ENCODE measurements at places on chromosomes 3 and 15.
A peak's percentile ranks its signal among the peaks of the same experiment; 100 is the strongest.

DNA sequence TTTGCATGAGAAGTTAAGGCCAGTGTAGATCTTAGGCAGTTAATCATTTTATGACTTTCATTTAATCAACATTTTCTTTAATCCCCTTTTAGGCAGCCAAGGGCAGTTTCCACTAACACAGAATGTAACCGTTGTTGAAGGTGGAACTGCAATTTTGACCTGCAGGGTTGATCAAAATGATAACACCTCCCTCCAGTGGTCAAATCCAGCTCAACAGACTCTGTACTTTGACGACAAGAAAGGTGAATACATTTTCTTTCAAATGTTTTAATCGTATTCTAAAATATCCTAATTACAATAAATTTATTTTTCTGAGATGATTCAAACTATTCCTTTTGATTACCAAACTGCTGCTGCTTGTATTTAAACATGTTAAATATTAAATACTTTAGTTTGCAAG, 843.2 kb downstream of the CADM2 start:
- DNase-seq = no peak

DNA sequence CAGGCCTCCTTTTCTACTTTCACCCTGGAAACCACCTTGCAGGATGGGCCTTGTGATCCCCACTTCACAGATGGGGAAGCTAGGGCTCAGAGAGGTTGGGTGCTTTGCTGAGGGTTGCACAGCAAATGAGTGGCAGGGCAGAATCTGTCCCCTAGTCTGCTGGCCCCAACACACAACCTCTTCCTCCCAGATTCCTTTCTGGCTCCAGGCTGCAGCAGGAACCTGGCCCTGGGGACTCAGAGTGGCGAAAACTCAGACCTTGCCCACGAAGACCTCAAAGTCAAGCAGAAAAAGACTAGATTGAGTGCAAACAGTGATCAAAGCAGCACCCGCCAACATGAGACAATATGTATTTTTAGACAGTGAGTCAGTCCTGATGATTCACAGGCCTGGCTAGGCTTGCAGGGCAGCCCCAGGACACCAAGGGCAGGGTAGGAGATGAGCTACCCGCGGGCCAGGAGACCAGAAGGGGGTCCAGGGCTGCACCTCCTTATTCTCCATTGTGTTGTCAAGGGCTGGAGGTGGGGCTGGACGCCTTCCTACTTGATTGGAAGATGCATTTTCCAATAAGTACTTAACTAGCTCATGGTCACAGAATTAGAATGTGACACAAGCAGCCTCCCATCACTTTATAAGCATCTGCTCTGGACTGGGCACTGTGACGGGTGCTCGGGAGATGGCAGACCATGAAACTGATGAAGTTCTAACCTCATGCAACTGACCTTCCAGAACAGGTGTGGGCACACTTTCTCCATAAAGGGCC, 23.9 kb downstream of the GOLGA6L2 start:
- no peak for DNase-seq

DNA sequence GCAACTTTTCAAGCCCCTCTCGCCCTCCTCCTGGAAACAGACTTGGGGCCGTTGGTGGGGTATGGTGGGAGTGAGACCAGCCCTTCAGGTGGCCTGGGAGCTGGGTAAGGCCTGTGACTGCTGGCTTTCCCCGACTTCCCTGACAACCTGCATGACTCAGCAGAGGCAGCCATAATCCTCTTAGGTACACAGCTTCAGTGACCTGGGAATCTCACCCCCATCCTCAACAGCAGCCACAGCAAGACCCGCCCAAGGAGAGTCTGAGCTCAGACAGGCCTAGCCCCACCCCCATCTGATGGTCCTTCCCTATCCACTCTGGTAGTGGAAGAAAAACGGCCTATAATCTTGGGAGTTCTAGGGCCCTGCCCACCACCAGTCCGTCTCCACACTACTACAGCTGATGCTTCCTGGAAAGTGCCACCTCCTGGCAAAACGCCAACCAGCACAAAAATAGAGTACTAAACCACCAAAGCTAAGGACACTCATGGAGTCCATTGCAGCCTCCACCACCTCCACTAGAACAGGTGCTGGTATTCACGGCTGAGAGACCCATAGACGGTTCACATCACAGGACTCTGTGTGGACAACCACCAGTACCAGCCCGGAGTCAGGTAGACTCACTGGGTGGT, 13.1 kb upstream of the SLC27A2 start:
- DNase-seq = no peak

GRCh38 chr3:89841041-89841440, 733.6 kb downstream of the EPHA3 start:
- DNase-seq = no peak

GRCh38 chr3:5294356-5294755, 106.8 kb downstream of the EDEM1 start:
- DNase-seq = no peak

DNA sequence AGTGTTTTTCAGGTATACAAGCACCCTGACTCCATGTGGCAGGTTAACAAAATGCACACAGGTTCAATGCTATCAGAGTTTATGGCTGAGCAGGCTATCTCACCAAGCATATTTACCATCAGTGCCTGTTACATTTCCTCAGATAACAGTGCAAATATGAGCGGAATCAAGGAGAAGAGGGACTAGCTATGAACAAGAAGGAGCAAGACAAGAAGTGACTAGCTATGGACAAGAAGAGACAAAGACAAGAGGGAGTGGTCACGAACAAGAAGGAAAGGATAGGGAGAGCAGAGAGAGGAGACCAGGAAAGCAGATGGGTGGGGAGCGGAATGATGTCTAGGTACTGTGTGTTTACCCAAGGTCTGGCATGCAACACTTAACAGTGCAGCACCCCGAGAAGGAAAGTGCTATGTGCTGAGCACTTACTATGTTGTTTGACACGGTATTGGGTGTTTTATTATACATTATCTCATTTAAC, 8.6 kb downstream of the ILDR1 start:
- DNase-seq = no peak

- DNase-seq = no peak
Observed at GRCh38 chr15:69628256-69629093, 175.9 kb downstream of the RPLP1 start.

DNA sequence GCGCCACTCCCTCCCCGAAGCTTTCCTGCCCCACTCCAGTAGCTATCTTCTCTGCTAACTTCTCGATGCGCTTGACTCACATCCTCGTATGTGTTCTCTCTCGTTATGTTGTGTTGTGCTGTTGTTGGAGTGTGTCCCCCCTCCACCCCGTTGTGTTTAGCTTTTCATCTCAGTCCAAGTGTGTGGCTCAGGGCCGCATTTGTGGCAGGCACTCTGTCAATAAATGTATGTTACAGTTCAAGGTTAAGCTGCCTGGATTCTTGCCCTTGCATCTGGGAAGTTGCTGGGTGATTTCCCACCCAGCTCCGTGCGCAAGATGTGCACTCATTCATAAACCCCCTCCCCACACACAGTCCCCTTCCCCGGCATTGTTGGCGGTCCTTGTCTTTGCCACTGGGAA, 71.9 kb downstream of the PGPEP1L start:
- DNase-seq = no peak

DNA sequence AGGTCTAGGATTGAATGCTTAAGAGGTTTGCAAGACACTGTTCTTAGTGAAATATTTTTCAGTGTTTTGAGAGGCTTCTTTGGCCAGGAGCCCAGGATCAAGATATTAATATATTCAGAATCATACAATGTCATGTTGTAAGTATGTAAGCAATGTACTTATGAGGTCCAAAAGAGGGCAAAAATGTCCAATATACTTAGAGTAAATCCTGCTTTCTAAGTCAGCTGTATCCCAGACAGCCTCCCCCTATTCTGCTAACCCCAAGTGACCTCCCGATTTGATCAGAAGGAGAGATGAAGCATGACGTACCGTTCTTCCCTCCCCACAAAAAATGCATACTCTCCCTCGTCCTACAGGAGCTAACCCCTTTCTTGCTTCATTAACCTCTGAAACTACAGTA, 70.9 kb downstream of the CHAC1 start:
- DNase-seq = no peak

DNA sequence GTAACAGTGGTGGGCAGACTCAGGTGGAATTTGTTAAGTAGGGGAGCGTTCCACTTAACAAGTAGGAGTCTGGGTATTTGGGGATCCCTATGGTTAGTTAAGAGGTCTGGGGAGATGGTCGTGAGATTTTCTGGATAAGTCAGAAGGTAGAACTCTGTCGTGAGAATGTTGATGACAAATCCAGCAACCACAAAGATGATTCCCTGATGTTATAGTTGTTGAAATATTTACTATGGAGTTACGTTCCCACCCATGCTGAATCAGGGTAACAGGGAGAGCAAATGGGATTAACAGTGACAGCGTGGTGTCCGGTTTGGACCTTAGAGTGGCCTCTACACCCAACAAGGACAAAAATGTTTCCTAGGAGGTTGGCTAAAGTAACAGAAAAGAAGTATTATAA, 110.8 kb downstream of the MFSD1 start:
- no peak for DNase-seq

- no peak for DNase-seq
Observed at GRCh38 chr3:55461896-55462295, 25.2 kb downstream of the WNT5A start.

DNA sequence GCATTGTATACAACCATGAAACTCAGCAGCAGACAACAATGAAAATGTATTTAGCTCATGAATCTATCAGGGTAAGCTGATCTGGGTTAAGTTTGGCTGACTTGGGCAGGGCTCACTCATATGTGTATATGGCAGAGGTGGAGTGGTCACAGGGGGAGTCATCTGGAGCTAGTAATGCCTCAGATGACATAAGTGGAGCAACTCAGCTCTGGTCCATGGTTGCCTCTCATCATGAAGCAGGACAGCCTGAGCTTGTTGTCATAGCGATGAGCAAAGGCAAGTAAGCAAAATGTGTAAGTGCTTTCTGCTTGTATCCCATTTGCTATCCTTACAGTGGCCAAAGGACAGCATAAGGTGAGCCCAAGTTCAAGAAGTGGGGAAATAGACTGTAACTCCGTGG, 64.5 kb downstream of the ALCAM start:
- DNase-seq = no peak

- DNase-seq = no peak
Observed at GRCh38 chr3:149575961-149576564, 81.8 kb downstream of the WWTR1 start.

DNA sequence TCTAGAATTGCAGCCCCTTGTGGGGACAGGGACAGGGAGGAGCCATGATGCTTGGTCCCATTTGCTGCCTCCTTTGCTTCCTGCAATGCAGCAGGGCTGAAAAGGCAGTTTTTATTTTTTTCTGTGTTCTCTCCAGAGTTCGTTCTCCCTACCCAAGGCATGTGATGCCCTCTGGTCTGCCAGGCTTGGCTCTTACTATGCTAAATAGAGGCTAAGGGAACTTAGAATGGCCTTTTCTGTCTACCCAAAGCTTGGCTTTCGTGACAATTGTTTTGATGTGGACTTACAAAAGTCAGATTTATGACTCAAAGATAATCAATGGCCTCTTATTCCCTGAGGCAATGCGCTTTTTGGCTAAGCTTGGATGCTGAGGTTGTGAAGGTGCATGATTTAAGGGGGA, 293.3 kb upstream of the TBL1XR1 start:
- no peak for DNase-seq

DNA sequence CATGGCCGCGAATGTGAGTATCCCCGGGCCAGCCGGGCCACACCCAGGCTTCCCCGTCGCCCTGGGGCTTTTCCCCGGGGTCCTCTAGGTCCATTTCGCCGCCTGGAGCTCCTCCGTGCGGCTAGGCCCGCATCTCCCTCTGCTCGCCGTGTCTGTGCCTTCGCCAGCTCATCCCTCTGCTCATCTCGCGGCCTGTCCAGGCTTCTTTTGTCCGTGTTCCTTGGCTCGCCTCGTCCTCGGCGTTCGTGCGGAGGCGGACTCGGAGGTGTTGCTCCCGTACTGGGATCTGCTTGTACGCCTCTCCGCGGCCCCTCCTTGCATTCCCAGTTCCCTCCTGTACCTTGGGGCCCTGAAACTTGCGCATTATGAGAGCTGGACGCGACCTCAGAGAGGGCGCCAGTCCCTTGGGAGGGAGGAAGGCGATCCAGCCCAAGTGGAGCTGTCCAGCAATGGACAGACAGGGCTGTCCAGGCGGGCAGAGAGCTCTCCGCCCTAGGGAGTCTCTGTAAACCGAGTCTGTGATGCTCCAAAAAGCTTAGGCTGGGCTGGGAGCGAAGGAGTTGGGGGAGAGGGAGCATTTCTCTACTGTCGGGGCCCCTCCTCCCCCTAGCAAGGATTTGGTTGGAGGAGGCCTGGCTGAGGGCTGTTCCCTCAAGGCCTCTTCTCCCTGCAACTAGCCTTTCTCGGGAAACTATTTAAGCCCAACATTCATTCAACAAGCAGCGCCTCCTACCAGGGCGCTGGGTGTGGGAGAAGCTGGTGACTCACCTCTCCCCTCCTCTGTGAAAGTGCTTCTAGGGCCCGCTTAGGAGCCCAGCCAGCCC, 553 bp downstream of the TMEM43 start:
- DNase-seq = peak; percentile 65

GRCh38 chr3:8325306-8325705, 176.3 kb upstream of the LMCD1 start:
- DNase-seq = no peak

DNA sequence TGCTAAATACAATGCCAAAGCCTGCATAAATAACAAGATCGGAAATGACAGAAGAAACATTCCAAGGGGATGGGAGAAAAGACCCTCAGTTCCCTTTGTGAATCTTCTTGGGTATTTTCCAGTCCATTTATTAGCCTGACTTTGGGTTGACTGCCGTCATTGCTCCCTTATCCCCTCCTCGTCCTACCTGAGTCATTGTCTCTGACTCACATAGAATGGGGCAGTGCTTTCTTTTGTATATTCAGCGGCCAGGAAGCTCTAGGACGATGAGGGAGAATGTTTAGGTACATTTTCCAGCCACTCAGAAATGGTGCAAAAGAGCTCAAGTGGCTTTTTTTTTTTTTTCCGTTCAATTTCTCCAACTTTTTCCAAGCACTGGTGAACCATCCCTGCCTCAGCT, 71.6 kb downstream of the KAT2B start:
- no peak for DNase-seq

DNA sequence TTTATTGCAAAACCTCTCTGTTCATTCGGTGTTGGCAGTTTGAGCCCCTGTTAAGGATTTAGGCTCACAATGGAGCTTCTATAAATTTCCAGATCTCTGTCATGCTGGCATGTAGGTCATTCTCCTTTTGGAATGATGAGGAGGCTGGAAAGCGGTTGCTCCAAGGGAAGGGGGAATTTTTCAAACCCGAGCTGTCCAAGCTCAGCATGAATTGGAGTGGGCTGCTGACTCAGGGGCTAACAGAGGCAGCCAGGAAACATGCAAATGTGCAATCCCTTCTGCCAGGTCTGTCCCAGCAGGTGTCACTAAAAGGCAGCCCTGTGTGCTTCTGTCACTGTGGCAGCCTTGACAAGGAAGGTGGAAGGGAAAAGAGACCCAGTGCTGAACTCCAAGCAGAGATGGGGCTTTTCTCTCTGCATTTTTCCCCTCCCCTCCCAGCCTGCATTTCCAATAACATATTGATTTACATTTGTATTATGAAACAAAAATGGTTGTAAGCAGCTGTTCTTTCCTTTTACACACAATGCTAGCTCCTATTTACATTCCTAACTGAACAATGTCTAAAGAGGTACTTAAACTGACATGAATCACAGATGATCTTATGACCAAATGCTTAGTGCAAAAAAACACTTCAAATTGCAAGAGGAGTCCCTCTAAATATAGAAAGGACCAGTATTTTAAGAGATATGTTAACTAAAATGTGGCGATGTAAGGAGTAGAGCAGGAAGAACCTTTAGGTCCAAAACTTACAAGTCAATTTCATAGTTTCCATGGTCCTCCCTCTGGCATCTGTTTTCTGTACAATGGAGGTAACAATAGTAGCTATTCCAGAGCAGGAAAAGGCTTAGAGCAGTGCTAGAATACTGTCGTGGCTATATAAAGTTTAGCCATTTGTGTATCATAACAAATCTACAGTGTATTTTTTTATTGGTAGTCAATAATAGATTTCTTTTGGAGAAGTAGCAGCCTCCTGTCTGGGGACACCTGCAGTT, 84.5 kb upstream of the ATP10A start:
- no peak for DNase-seq

Measured in activated T-cell treated with anti-CD3 and anti-CD28 coated beads, Interleukin-2, amount 50 U/mL, for 1 hour (primary cell).